Activated effector memory CD4-positive, alpha-beta T cell treated with anti-CD3 and anti-CD28 coated beads, Interleukin-2, amount 50 U/mL, for 16 hours (primary cell): ENCODE measurements at places on chromosomes 16 and 17.

DNA sequence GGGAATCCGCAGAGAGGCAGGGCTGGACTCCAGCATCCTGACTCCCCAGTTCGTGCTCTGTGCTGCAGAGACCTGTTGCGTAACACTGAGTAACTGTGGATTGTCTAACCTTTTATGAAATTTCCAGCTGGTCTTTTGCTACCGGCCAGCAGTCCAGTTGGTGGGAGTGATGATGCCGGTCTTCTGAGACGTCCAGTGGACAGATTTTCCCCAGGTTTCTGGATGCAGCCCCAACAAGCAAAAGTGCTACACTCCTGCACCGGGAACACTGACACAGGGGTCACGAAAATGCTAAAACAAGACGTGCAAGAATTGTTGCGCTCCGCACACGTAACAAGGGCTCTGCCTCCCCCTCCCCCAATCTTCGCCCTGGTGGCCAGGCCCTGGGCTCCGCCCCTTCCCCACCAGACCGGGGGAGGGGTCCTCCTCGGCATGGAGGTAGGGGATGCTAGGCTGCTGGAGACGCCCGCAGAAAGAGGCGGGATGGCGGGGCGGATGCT, 701 bp upstream of the MRC2 start:
- DNase-seq: no peak

DNA sequence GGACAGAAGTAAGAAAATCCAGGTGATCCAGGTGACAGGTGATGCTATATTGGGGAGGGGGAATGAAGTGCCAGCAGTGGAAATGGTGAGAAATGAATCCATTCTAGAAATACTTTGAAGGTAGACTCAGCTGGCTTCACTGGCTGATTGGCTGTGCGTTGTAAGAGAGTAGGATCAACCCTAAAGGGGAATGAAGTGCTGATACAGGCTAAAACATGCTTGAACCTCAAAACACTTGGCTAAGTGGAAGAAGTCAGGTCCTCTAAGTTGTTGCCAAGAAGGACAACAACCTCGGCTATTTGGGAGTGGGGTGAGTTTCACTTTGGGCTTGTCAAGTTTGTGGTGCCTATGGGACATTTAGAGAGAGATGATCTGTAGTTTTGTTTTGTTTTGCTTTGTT, 24.1 kb upstream of the SCNN1B start:
- no peak for DNase-seq

DNA sequence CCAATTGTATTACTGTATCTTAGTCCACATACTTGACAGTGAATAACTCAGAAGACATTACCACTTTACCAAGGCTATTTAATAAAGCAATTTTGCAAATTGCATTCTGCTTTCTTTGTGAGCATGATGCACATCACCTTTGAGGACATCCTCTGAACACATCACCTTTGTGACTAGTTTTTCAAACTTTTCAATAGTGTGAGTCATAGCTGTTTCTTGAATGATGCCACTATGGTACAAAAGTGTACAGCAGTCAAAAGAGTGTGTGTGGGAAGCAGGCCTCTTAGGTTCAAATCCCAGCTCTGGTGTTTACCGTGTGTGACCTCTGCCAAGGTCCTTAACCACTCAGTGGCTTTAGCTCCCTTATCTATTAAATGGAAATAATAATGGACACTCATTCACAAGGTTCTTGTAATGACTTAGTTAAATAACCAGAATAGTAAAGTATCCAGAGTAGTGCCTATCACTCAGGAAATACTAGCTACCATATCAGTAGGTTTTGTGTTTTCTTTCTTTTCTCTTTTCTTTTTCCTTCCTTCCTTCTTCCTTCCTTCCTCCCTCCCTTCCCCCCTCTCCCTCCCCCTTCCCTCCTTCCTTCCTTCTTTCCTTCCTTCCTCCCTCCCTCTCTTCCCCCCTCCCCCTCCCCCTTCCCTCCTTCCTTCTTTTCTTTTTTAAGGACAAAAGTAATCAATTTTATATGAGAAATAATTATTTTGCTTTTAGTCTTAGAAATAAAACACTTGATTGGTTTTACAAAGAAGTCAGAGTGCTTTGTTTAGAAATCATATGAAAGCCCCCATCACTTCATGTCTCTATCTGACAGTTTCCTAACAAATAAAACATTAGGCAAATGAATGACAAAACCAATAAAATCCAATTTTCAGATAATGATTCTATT, 178.9 kb downstream of the MYO1D start:
- DNase-seq: no peak

DNA sequence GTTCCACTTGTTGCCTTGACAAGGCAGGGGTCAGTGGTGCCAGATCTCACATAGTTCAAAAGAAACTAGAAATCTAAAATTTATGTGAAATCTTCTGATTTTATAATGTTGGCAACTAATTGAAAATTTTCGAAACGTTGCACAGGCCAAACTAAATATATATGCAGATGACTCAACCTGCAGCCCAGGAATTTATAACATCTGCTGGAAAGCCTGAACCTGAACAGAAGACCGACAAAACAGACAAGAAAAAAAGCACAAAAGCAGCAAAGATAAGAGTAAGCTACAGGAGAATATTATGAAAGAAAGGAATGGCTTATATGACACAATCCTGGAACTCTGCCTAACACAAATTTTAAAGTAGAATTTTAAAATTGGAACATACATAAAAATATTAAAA, 207.6 kb downstream of the CEP112 start:
- no peak for DNase-seq

- DNase-seq: peak; percentile 78
Observed at GRCh38 chr17:79023886-79024771, at the start of gene C1QTNF1. Gene C1QTNF1, plus strand, starts transcription at chr17:79024169. Its CDS starts 19,800 bp downstream, at chr17:79043969.

DNA sequence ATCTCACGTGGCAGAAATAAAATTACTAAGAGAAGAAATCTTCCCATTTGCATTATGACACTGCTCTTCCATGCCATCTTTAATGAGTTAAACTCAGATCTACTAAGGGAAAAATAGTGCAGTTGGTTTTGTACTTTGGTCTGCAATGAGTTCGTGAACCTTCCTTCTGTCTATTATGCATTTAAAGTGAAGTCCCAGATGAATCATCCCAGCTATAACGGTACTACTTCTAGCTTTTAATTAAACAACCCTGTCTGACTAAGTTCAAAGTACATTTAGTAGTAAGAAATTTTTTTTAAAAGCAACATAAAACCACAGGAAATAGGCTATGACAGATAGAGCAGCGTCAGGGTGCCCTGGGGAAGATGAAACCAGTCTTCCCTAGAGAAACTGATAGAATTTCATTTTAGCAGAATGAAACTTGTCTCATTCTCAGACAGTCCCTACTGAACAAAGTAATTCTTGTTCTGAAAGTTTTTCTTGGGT, 1.8 kb downstream of the TMIGD1 start:
- DNase-seq: peak; percentile 80

- DNase-seq: no peak
Observed at GRCh38 chr17:10471858-10472257, 2.5 kb upstream of the MYH4 start.

DNA sequence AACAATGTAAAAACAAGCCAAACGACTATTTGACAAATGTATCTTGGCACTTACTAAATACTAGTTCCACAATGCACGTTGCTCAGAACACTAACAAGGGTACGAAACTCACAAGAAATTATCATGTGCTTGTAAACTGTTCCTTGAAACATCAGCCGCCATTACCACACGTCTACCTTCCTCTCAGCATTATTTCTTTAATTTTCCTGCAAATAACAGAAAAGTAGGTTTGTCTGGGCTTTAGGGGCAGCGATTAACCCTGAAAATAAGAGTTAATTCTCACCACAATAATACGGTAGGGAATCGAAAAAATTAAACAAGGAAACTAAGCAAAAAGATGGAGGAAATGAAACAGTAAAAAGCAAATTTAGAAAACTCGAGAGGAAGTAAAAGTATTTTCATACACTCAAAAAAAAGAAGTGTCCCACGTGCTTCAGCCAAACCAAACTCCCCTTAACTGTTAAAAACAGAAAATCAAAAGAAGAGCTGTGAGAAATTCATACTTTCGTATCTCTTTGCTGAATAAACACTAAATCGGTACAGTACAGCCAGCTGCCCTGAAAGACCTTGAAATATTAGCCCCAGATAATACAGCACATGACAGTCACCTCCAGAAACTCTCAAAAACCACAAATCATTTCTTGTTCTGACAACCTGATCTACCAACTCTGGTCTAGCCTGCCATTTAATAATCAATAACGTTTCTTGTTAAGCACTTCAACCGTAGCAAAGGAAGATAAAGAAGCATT, 1.2 kb downstream of the ARHGAP17 start:
- DNase-seq: no peak

- DNase-seq: no peak
Observed at GRCh38 chr17:69358688-69359596, 32.0 kb upstream of the ABCA5 start.

DNA sequence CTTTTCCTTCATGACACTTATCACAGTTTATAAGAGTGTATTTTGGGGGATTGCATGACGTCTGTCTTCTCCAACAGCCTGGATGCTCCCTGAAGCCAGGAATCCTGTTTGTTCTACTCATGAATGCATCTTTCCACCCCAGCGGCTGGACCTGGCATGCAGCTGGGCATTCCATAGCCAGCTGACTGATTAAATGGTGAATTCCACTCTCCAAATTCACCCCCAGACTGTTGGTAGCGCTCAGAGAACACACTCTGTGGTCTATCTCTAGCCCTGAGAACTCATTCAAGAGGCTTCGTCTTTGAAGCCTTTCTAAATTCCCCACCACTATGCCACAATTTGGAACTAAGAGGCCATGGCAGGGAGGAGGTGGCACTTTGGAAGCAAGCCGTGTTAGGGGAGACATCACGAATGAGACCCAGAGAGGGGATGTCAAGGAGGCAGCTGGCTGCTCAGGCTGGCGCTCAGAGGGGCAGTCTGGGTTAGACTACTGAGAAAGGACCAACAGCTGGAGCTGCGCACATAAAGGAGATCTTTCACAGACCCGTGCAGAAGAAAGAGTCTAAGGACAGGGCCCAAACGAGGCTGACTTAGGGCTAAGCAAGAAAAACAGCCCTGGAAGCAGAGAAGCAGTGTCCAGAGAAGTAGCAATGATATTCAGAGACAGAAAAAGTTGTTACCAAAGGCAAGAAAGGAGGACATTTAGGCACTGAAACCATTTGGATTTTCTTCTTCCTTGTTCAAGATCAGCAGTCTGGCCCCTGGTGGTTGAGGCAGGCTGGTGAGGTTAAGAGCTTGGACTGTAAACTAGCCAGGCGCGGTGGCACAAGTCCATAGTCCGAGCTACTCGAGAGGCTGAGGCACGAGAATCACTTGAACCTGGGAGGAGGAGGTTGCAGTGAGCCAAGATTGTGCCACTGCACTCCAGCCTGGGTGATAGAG, 42.4 kb upstream of the ZNF629 start:
- no peak for DNase-seq

GRCh38 chr16:77514500-77515220, 79.8 kb upstream of the ADAMTS18 start:
- no peak for DNase-seq

GRCh38 chr17:55909776-55910175, 158.9 kb downstream of the PCTP start:
- DNase-seq: no peak

DNA sequence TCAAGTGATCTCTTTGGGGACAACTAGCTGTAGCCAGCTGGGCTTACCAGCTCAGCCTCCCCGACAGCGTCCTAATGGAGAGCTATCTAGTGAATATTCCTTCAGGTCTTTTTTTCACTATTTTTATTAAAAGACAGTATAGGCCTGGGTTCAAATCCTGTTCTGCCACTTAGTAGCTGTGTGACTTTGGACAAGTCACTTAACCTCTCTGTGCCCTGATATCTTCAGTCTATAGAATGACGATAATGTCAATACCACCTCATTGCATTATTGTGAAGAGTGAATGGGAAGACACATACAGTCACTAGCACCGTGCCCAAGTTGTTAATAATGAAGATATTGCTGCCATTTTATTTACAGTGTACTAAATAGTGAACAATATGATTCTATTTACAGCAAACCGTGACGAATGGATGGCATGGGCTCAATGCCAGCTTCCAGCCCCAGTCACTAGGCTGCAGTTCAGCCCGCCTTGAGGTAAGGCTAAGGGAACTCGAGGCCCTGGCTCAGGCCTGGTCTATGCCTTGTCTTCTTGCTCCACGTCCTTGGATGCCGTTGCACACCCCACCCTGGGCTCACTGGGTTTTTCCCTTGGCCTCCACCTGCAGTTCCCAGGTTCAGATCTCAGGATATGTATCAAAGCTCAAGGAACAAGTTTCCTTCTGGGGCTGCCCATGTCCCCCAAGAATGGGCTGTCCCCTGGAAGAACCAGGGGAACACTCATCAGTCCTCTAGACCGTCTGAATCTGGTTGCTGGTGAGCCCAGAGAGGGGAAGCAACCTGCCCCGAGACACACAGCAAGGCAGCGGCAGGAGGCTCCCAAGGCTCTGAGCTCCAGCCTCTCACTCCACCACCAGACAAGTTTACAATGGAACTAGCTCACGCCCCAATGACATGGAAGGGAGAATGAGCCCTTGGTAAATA, 95.4 kb upstream of the TNRC6C start:
- no peak for DNase-seq

DNA sequence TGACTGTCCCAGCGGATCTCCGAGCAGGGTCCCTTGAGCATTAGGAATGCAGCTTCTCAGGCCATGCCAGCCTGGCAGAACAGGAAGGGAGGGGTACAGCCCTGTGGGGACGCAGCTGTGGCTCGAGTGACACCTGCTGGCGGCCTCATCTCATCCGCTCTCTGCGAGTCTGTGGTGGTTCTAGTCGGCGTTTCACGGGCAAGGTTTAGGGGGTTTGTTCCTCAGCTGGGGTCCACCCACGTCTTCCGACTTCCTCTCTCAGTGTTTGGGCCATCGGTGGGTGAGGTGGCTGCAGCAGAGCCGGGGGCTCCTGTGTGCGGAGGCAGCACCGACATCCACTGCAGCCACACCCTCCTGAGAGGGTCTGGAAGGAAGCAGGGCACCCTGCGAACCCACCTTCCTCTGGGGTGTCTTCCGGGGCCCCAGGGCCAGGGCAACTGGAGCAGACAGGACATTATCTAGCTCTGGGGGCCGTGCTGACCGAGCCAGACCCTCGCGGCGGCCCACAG, 33.3 kb downstream of the JPH3 start:
- DNase-seq: peak; percentile 88

GRCh38 chr16:68200088-68200783, 35.7 kb downstream of the ESRP2 start:
- no peak for DNase-seq
